ENCODE measurements at places on chromosomes 13 and 19.
A peak's percentile ranks its signal among the peaks of the same experiment; 100 is the strongest.

GRCh38 chr13:76715621-76716020 is 170.6 kb downstream of the KCTD12 start:
- DNase-seq: no peak
- H3K4me1 ChIP-seq: no peaks in the 10 kb centered on the region
- H3K36me3 ChIP-seq: no peaks in the 10 kb centered on the region
- no peak overlapping the region for H3K27ac ChIP-seq
- no peak overlapping the region for H3K4me3 ChIP-seq

GRCh38 chr13:74090397-74090796 is 43.8 kb downstream of the KLF12 start:
- 0 out of 2 replicates have a peak overlapping the region, but pooled peaks have one; percentile 4 for H3K27ac ChIP-seq
- peak; percentile 57 for DNase-seq
- no peak overlapping the region for H3K4me3 ChIP-seq
- H3K4me1 ChIP-seq: peaks cover 61% of the 10 kb centered on the region
- no peaks in the 10 kb centered on the region for H3K27me3 ChIP-seq

DNA sequence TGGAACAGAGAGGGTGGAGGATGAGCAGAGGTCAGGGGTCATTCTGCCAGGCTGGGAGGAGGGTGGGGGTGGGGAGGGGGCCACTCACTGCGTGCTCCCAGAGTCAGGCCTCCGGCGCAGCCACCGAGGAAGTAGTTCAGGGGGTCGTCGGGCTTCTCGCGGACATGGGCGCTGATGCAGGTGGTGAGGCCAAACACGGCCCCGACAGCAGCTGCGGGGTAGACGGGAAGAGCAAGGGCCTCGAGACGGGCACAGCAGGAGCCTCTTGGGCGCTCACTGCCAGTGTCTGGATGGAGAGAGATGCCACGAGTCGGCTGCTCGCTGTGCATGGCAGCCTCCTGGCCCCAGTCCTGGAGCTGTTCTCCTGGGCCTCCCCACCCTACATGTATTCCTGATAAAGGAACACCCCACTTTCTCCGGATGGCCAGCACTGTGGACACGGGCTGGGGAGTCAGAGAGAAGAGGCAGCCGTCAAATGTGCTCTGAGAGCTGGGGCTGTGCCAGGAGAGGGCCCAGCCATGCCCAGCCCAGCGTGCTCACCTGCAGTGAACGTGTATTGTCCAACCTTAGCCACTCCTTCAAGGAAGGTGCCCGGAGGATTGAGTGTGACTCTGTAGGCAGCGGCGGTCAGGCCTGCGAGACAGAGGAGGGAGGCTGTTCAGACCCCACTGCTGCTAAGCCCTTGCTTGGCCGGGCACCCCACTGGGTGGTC is 7.1 kb downstream of the NDUFA11 start:
- DNase-seq: no peak
- H3K4me3 ChIP-seq: no peak overlapping the region
- peaks cover 4% of the 10 kb centered on the region for H3K4me1 ChIP-seq

DNA sequence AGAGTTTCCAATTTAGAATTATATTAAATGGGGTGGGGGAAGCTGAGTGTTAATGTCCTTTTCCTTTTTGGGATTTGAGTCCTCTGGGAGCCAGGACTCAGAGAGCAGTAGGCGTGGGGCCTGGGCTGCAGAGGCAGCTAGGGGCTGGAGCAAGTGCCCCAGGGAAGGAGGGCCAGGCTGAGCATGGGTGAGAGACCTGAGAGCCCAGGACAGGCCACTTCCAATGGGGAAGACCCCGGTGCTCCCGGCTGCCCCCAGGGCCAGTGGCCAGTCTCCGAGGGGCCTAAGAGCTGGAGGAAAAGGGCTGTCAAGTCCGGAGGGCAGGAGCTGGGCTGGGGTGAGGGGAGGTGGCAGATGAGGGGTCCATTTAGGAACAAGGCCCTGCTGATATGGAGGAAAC is 371.5 kb downstream of the ZNF536 start:
- no peaks in the 10 kb centered on the region for H3K36me3 ChIP-seq
- H3K4me1 ChIP-seq: no peaks in the 10 kb centered on the region
- no peaks in the 10 kb centered on the region for H3K27me3 ChIP-seq
- no peak overlapping the region for H3K27ac ChIP-seq

GRCh38 chr13:44237276-44237767 is 136.3 kb upstream of the SERP2 start:
- H3K4me3 ChIP-seq: no peak overlapping the region
- no peaks in the 10 kb centered on the region for H3K27me3 ChIP-seq
- no peak overlapping the region for H3K27ac ChIP-seq

DNA sequence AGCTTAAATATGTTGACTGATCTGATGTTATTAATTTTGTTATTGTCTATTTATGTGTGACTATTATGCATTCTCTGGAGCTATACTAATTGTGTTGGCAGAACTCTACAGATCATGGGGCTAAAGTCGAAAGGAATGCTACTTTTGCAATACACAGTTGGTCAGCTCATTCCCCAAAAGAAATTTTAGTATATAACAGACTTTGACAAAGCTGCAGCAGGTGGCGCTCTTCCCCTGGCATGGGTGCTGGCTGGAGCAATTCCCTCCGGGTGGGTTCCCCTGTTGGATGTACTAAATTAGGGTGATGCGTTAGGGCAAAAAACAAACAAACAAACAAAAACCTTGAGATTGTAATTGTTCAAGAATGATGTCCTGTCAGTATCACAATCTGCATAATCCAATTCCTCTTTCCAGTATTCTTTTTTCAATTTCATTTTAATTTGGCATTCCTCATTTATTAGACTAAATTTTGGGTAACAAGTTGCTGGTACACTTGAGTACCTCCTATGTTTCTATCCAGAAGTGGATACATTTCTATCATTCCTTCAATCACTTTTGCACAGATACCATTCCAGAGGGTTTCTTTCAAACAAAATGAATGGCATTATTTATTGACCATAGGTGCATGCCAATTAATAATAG is 322.8 kb upstream of the EDNRB start:
- no peak overlapping the region for H3K4me3 ChIP-seq
- DNase-seq: peak; percentile 71
- peaks cover 8% of the 10 kb centered on the region for H3K4me1 ChIP-seq
- H3K36me3 ChIP-seq: no peaks in the 10 kb centered on the region

DNA sequence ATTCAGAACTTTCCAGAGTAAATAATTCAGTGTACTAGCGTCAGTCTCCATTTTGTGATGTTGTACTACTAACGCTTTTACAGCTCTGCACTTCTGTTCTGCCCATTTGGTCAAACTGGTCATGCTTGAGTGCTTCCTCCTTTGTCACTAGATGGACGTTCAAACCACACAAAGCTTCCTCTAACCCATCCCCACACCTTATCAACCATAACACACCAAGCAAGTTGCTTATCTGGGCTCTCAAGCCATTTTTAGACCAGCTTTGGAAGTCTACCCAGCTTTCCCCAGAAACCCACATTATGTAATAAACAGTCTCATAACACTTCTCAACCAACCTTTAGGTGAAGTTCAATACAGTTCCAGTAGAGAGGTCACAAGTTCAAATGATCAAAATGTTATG is 2.3 kb upstream of the ZNF347 start:
- peaks cover 18% of the 10 kb centered on the region for H3K4me1 ChIP-seq
- no peak for DNase-seq
- H3K4me3 ChIP-seq: no peak overlapping the region
- H3K27ac ChIP-seq: no peak overlapping the region
- peaks cover 29% of the 10 kb centered on the region for H3K36me3 ChIP-seq

- H3K4me3 ChIP-seq: no peak overlapping the region
- H3K27ac ChIP-seq: no peak overlapping the region
- H3K4me1 ChIP-seq: 0 out of 2 replicates have a peak, but pooled peaks cover 2% of the 10 kb centered on the region
- no peaks in the 10 kb centered on the region for H3K27me3 ChIP-seq
- H3K36me3 ChIP-seq: no peaks in the 10 kb centered on the region
- peak; percentile 43 for DNase-seq
Observed at GRCh38 chr13:44174769-44175425, 198.7 kb upstream of the SERP2 start.

DNA sequence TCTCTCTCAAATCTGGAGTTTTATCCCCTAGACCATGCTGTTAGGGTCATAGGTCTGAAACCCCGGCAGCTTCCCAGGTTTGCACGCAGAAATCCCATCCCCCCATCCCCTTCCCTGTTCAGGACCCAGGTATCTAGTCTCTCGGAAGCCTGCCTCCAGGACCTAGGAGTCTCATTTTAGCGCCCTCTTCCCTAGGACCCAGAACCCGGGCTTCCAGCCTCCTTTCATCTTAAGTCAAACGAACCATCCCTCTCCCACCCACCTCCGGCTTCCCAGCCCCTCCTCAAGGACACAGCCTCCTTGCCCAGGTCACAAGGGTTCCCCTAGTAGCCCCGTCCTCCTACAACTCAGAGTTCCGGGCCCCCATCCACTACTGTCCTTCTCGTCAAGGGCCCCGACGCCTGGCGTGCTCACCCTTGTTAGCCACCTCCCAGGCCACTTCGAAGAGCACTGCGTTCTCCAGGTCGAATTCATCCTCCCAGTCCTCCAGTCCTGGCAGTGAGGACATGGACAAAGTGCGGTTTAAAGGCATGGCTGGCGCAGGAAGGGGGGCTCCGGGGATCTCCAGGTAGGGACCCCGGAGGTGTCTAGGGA is 431 bp downstream of the GYS1 start:
- no peaks in the 10 kb centered on the region for H3K27me3 ChIP-seq
- H3K36me3 ChIP-seq: no peaks in the 10 kb centered on the region
- peak overlapping the region; percentile 46 for H3K27ac ChIP-seq
- DNase-seq: peak; percentile 74
- peak overlapping the region; percentile 87 for H3K4me3 ChIP-seq
- peaks cover 23% of the 10 kb centered on the region for H3K4me1 ChIP-seq

DNA sequence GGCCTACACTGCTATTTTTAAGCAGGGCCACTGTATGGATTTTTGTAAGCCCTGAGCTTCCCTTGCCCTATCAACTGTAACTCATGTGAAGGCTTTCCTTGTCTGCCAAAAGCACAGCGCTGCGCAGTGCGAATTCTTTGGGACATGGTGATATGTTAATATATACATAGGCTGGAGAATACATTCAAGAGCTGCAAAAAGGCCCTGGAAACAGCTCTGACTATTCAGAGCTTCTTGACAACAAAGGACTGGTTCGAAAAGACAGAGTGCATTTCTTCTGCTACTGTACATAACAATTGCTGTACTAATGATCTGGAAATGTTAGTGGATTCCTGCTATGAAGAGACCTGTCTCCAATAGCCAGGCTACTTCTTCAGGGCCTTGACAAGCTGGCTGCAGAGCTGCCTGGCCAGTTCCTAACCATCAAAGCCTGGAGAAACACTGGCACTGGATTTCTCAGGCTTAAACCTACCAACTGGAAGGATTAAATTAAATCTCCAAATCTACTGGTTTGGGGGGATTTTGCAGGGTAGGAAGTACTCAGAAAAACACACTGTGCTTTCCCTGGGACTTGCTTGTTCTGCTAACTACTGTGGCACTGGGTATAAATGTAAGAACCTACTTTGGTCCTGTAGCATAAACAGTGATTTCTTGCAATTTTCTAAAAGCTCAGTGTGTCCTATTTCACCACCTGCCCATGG is 246.9 kb downstream of the DNAJC15 start:
- H3K4me3 ChIP-seq: no peak overlapping the region
- no peak overlapping the region for H3K27ac ChIP-seq

- no peaks in the 10 kb centered on the region for H3K36me3 ChIP-seq
- H3K27me3 ChIP-seq: no peaks in the 10 kb centered on the region
- no peak overlapping the region for H3K4me3 ChIP-seq
- no peaks in the 10 kb centered on the region for H3K4me1 ChIP-seq
- H3K27ac ChIP-seq: no peak overlapping the region
Observed at GRCh38 chr13:24252136-24252535, 57.2 kb upstream of the C1QTNF9 start.

- no peaks in the 10 kb centered on the region for H3K36me3 ChIP-seq
- H3K27me3 ChIP-seq: no peaks in the 10 kb centered on the region
- no peak for DNase-seq
- no peak overlapping the region for H3K4me3 ChIP-seq
- H3K4me1 ChIP-seq: no peaks in the 10 kb centered on the region
- H3K27ac ChIP-seq: no peak overlapping the region
Observed at GRCh38 chr13:66624302-66624701, 605.8 kb downstream of the PCDH9 start.

- no peaks in the 10 kb centered on the region for H3K36me3 ChIP-seq
- H3K27ac ChIP-seq: no peak overlapping the region
- DNase-seq: no peak
Observed at GRCh38 chr13:89401264-89401675, 1730.1 kb downstream of the SLITRK5 start.

GRCh38 chr19:58572026-58572817 is 913 bp downstream of the MZF1 start:
- peaks cover 21% of the 10 kb centered on the region for H3K4me1 ChIP-seq
- H3K36me3 ChIP-seq: no peaks in the 10 kb centered on the region
- H3K4me3 ChIP-seq: peak overlapping the region; percentile 81
- no peak overlapping the region for H3K27ac ChIP-seq
- no peak for DNase-seq
- H3K27me3 ChIP-seq: no peaks in the 10 kb centered on the region

DNA sequence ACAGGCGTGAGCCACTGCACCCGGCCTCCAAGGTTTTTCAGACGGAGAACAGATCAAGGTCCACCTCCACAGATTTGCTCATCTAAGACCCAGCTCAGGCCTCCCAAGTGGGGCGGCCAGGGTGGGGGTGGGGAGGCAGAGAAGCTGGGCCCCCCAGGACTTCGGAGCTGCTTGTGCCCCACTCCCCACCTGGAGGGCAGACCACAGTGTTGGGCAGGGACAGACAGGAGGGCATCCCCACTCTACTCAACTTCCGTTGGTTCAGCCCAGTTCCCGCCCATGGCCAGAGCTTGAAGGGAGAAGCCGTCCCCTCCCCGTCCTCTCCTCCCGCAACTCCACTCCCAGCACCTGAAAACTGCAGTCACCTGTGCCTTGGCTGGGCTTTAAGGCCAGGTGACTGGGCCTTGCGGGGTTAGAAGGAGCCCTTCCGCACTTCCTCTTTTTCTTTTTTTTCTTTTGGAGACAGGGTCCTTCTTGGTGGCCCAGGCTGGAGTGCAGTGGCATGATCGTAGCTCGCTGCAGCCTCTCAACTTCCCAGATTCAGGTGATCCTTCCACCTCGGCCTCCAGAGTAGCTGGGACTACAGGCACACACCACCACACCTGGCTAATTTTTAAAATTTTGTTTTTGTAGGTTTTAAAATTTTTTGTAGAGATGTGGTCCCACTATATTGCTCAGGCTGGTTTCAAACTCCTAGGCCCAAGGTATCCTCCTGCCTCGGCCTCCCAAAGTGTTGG is 734 bp upstream of the LRRC8E start:
- H3K4me3 ChIP-seq: no peak overlapping the region
- no peaks in the 10 kb centered on the region for H3K36me3 ChIP-seq
- no peak for DNase-seq
- H3K4me1 ChIP-seq: no peaks in the 10 kb centered on the region

- H3K4me3 ChIP-seq: no peak overlapping the region
- H3K4me1 ChIP-seq: no peaks in the 10 kb centered on the region
- no peaks in the 10 kb centered on the region for H3K36me3 ChIP-seq
- no peaks in the 10 kb centered on the region for H3K27me3 ChIP-seq
- DNase-seq: no peak
Observed at GRCh38 chr13:105569816-105570215, 965.6 kb downstream of the EFNB2 start.

DNA sequence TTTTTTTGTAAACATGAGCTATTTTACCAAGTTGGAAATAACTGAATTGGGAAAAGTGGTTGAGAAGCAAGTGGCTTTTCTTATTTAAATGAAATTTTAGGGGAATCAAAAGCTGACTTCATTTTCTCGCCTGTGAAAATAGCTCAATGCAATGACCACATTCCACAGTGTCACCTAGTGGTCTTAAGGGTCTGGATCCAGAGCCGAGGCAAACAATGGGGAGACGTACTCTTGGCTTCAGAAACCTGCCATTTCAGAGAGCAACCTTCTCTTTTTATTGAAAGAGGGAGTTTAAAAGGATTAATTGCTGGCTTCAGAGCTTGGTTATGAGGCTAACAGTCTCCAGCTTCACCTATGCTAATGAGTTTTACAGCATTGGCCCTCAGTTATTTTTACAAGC is 39.7 kb upstream of the RXFP2 start:
- H3K4me3 ChIP-seq: no peak overlapping the region
- H3K4me1 ChIP-seq: no peaks in the 10 kb centered on the region
- no peaks in the 10 kb centered on the region for H3K36me3 ChIP-seq
- H3K27me3 ChIP-seq: no peaks in the 10 kb centered on the region
- DNase-seq: no peak
